GM12891 (cell line): ENCODE measurements at places on chromosomes 7 and 10.

- no peak for DNase-seq
Observed at GRCh38 chr7:12909483-12909882, 222.1 kb downstream of the ARL4A start.

DNA sequence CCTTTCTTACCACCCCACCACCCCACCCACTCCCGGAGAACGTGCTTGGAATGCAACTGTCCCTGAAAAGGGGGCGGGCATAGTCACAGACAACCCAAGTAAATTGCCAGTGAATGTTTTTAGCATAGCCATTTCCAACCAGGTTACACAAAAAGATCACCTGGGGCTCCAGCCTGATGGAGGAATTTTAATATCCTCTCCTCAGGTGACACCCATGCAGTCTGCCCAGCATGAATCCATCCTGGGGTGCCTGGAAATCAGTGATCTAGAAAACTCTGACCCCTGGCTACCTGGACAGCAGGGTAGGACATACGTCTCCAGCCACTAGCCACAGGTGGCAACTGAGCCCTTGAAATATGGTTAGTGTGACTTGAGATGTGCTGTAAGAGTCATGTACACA is 61.1 kb downstream of the SORBS1 start:
- DNase-seq, result no peak

- no peak for DNase-seq
Observed at GRCh38 chr10:58608351-58608750, 95.7 kb downstream of the BICC1 start.

GRCh38 chr10:130498042-130498441 is 361.9 kb downstream of the GLRX3 start:
- no peak for DNase-seq

DNA sequence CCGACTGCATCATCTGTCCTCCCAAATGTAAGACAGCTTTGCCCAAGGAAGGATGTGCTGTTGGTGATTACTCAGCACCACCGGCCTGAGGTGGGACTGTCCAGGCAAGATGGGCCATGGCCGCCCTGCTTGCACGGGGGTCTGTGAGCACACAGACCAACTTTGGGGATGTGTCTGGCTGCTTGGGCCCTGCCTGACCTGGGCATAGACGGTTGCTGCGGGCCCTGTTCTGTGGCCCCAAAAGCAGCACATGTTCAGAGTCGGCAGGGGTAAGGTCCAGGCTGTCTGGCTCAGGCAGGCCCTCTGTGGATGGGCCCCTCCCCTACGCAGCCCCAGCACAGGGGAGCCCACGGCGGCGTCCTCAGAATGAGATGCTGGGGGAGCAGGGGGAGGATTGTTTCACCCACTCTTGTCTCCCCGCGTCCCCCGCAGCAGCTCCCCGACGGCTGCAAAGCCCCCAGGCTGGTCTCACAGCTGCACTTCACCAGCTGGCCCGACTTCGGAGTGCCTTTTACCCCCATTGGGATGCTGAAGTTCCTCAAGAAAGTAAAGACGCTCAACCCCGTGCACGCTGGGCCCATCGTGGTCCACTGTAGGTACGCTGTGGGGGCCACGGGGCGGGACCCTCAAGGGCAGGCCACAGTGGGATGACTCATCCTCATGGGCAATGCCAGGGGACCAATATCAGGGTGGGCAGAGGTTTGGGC is 58.4 kb downstream of the MKI67 start:
- DNase-seq, result no peak

DNA sequence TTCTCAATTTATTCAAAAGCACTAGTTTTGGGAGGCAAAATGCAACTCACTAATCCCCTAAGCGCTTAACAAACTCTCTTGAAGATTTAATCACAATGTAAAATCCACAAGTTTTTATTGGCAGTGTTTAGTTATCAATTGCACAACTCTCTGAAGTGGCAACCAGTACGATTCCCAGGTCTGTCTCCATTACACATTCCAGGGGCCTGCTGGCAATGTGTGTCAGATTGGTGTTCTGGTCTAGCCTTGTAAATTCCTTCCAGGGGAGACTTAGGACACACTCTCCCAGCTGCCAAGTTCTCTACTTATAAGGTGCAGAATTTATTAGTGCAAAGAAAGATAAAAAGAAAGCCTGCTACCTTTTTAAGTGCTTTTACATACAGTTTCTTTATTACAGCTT is 164.7 kb upstream of the HPS1 start:
- no peak for DNase-seq

GRCh38 chr7:44327981-44328380 is 2.6 kb upstream of the CAMK2B start:
- DNase-seq, result no peak

- DNase-seq, result no peak
Observed at GRCh38 chr7:46930366-46930765, 651.5 kb downstream of the TNS3 start.

DNA sequence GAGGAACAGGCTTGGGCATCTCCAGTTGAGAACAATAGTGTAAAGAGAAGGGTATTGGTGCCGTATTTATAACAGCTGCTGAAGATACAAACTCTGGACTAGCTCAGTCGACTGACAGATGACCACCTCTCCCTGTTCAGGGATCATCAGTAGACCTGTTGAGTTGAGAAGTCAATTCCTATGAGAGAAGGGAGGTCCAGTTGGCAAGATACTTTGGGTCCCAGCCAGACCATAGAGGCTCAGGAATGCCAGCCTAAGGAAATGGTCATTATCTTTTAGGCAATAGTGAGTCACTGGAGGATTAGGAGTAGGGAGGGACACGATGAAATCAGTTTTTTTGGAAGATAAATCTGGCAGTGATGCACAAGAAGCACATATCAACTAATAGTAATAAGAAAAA is 202.9 kb downstream of the TRIL start:
- no peak for DNase-seq

GRCh38 chr7:22717760-22718159 is 9.2 kb upstream of the IL6 start:
- no peak for DNase-seq

- no peak for DNase-seq
Observed at GRCh38 chr7:35605760-35606159, 89.2 kb downstream of the HERPUD2 start.

- DNase-seq, result no peak
Observed at GRCh38 chr7:78041423-78041822, 242.8 kb downstream of the PHTF2 start.

DNA sequence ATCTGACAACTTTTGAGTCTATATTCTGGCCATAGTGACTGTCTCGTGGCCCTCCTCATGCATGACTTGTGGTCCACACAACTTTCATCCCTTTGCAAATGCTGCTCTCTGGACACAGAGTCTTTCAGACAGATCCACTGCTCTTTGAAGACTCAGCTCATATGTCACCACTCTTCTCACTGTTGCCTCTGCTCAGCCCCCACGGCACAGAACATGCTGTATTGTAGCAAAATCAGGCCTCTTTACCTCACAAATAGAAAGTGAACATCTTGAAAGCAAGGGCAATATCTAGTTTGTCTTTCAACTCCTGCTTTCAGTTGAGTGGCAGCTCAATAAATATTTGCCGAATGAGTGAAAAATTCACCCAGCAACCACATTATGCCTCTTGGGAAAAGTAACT is 443.5 kb downstream of the NRG3 start:
- no peak for DNase-seq

DNA sequence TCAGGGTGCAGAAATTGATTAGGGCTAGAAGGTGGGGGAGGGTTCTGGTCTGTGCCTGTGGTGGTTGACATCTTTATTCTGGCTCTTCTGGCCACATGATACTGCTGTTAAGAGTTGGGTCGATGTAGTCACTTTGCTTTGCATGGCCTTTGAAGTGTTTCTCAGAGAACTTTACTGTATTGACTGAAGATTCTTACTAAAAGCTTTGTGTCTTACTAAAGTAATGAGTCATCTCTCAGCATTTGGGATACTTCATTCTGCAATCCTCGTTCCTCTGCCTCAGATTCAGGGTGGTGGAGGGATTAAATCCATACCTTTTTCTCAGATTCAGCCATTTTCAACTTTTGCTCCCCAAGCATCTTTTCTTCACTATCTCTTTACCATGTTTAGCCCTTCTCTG is 38.6 kb downstream of the STEAP4 start:
- DNase-seq, result no peak

DNA sequence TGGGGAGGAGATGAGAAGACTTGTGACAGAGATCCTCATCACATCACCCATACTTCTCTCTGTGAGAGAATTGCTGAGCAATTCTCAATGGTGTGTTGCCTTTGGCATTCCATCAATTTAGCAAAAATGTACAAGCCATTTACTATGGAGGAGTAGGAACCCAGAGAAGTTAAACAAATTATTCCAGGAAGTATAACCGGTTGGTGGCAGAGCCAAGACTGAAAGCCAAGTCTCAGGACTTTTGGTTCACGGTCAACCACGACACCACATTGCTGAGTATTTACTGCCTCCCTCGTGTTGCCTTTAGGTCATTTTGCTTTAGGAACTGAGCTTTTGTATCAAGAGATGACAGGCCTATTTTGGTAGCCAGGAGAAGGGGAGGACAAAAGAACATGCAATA is 88.0 kb upstream of the ELMO1 start:
- no peak for DNase-seq

DNA sequence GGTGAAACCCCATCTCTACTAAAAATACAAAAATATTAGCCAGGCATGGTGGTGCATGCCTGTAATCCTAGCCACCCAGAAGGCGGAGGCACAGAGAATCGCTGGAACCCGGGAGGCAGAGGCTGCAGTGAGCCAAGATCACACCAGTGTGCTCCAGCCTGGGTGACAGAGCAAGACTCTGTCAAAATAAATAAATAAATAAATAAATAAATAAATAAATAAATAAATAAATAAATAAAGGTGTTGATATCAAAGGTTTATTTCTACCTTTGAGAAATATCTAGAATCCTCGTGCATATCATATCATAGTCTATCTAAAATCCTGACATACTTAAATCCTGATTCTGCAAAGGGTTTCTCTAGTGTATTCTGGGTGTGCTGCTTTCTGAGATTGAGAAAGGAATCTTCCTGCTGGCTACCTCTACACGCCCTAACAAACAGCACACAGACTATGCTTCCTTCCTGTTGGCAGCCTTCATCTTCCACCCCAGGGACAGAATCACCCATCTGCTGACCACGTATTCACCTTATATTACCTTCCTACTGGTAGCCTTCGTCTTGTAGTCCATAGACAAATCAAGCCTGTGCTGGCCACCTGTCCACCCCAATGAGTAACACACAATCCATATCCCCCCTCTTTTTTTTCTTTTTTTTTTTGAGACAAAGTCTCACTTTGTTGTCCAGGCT is 8.7 kb downstream of the ABLIM1 start:
- DNase-seq, result no peak

DNA sequence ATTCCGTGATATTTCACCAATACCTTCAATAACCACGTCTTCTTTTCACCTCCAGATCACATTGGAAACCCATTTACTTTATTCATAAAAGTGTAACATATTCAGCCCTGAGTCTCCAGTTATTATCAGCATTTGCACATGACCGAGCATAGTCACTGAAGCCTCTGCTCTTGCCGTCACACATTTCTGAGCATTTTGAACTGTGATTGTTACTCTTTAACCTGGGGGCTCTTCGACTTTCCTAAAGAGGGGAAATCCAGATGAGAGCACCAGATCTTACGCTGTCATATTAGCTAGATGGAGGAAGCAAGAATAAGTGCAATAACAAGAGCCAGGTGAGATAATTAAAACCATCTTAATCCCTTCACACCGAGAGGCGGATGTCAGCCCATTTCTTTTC is 260.0 kb upstream of the NRP1 start:
- no peak for DNase-seq
